ENCODE measurements at places on chromosomes 12 and 14.

GRCh38 chr12:64404470-64405256 is 471 bp downstream of the XPOT start:
- peak; percentile 73 for DNase-seq

- no peak for DNase-seq
These were observed 9.0 kb downstream of the FBRSL1 start for GRCh38 chr12:132498931-132499330.

DNA sequence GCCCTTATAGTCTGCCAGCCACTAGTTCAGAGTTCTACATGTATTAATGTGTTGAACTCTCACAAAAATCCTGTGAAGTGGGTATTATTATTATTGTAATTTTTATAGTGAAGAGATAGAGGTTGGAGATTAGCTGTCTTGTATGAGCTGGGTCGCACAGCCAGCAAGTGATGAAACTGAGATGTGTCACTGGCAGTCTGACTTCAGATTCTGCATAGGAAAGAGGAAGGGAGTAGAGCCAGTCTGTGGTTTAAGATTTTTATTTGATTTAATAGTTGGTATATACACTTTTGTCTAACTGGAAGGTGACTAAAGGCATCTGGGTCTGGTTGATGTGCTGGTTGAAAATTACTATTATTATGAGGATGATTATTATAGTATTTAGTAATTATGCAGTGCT is 5.8 kb upstream of the FRS2 start:
- no peak for DNase-seq

GRCh38 chr12:8088574-8088973 is 6.5 kb downstream of the NECAP1 start:
- DNase-seq, result no peak

GRCh38 chr12:15856097-15856982 is 25.8 kb upstream of the STRAP start:
- DNase-seq, result peak; percentile 8

DNA sequence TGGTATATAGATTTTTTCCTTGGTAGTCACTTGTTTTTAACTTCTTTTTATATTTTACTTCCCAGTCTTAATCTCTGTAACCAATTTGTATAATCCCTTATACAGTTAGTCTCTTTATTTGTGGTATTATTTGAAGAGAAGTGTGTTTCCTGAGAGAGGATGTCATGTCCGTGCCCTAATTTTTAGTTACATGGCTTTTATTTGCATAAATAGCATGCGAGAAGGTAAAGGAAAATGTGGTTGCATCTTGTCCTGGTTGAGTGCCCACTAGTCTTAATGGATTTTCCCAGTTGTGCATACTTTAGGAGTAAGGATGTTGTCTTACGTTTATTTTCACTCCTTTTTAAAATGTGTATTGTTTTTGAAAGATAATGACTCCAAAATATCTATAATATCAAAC is 27.5 kb downstream of the RAP1B start:
- DNase-seq, result no peak

DNA sequence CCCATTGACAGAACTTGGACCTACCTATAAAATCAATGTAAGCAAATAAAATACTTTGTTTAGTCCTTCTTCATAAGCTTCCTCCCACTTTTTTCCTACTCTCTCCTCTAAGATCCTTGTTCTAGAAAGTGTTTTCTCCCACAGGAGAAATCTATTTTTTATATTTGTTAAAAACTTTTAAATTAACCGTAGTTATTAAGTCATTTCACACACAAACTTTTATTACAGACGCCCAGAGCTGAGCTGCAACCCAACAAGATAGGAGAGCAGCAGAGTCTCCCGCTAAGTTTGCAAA is 27.7 kb downstream of the DAD1 start:
- DNase-seq, result no peak

DNA sequence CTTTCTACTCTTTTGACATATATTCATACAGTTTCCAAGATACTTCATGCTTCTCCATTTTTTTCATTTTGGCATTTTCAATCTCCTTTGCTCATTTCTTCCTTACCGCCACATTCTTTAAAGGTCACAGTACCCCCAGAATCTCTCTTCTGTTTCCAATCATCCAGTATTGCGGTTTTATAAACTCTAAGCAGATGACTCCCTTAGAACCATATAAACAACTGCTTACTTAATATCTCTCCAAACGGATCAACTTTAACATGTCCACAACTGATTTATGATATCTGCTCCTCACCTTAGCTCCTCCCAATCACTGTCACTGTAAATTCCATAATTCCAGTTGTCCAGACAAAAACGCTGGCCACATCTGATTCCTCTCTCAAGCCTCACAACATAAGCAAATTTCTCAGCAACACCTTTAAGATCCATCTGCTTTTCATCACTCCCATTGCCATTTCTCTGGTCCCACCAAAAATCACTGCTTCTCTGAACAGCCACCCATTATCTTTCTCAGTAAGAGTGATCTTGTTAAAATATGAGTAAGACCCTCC is 49.6 kb downstream of the HNRNPC start:
- no peak for DNase-seq

GRCh38 chr14:104186575-104186974 is 48.2 kb downstream of the KIF26A start:
- no peak for DNase-seq

DNA sequence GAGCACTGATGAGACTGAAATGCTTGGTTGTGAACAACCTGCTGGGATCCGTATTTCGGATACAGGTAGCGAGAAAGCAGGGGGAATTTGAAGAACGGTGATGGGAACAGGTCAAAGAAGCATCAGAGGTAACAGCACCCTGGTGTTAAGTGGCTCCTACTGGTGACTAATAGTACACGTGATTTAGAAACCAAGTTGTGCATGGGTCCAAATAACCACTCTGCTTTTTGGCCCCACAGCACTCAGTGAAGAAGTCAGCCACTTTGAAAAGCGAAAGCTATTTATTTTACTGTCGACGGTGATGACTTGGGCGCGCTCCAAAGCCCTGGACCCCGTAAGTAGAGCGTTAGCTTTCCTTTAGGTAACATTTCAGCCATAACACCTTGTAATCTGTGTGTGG is 16.7 kb downstream of the AK7 start:
- no peak for DNase-seq

GRCh38 chr14:104131968-104132732 is 6.2 kb upstream of the KIF26A start:
- DNase-seq, result no peak

All from K562 (cell line).